BJ (cell line): ENCODE measurements at places on chromosomes 1 and 21. TPM values are rescaled to one million over a fixed set of nuclear protein-coding genes. Genes with fewer than 3 reads are reported as not detected.

Gene CACYBP
- polyA plus RNA-seq: 20.5 and 40.5 TPM in 2 replicates

Gene LAMTOR2
- polyA plus RNA-seq: 60.0 and 77.4 TPM in 2 replicates

Gene C4BPA
- polyA plus RNA-seq: not detected in 2 replicates

Gene ZFYVE9
- 9.8 and 18.2 TPM in 2 replicates for polyA plus RNA-seq
